Body of pancreas (tissue), 4 donors: ENCODE measurements at places on chromosomes 5 and 9.

DNA sequence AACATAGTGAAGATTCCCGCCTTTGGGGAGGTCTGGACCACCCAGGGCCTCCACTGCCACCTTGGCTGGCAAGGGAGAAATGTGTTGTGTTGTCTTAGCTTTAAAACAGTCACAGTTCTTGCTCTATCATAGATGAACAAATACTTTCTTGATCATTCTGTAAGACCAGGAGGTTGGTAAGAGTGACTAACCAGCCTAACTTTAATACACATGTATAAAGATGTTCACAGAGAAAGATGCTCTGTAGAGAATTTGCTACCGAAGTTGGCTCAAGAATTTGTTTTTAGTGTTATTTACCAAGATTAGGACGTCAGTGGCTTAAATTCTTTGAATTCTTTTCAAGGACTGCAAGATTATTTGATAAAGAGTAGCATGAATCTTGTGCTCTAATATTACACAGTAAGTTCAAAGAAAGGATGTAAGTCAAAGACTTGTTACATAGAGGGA, 28.4 kb downstream of the GLRX start:
- no peaks in the 10 kb centered on the region for H3K36me3 ChIP-seq
- no peak overlapping the region for H3K27ac ChIP-seq
- no peak overlapping the region for H3K4me3 ChIP-seq
- H3K27me3 ChIP-seq, result no peaks in the 10 kb centered on the region
- peaks cover 5% of the 10 kb centered on the region for H3K4me1 ChIP-seq

- peak overlapping the region; percentile 33 for H3K4me3 ChIP-seq
- DNase-seq, result peak; percentile 51
- H3K4me1 ChIP-seq, result peaks cover 20% of the 10 kb centered on the region
- peak overlapping the region; percentile 93 for H3K27ac ChIP-seq
- no peaks in the 10 kb centered on the region for H3K27me3 ChIP-seq
Observed at GRCh38 chr9:95505717-95506427, 10.9 kb downstream of the PTCH1 start.

DNA sequence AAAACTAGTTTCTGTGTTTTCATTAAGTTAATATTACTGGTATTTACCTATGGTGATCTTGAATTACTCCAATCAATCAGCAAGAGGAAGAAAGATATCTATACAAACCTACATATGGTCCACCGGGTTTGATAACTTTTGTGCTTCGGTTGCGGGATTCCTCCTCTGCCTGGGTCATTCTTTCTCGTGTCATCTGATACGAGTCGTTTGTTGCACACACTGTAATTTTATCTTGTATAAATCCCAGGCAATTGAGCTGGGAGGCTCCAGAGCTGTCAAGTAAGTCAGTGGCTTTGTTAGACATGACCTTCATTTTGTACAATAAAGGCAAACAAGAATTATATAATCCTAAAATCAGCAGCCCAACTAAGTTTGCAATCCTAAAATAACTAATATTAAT, 48.0 kb downstream of the ELL2 start:
- H3K4me3 ChIP-seq, result no peak overlapping the region
- no peak for DNase-seq
- H3K27ac ChIP-seq, result no peak overlapping the region
- H3K4me1 ChIP-seq, result peaks cover 58% of the 10 kb centered on the region
- peaks cover 3% of the 10 kb centered on the region for H3K36me3 ChIP-seq
- no peaks in the 10 kb centered on the region for H3K27me3 ChIP-seq

DNA sequence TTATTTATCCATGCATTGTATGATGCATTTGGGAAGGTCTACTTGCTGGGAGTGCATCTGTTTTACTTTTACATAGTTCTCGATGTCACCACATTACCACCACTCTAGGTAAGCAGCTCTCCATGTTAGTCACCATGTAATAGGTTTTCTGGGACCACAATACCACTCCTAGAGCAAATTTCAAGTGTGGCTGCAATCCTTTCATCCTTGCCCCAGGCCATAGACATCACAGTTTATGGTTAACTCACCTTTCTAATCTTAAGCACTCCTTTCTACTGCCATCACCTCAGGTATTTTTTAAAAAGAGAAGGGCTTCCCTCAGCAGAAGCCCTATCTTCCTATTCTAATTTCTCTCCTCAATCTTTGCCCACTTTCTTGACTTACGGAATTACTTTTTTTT, 354.1 kb downstream of the PLK2 start:
- no peak overlapping the region for H3K4me3 ChIP-seq
- H3K27me3 ChIP-seq, result no peaks in the 10 kb centered on the region
- DNase-seq, result no peak
- no peaks in the 10 kb centered on the region for H3K4me1 ChIP-seq
- no peak overlapping the region for H3K27ac ChIP-seq

DNA sequence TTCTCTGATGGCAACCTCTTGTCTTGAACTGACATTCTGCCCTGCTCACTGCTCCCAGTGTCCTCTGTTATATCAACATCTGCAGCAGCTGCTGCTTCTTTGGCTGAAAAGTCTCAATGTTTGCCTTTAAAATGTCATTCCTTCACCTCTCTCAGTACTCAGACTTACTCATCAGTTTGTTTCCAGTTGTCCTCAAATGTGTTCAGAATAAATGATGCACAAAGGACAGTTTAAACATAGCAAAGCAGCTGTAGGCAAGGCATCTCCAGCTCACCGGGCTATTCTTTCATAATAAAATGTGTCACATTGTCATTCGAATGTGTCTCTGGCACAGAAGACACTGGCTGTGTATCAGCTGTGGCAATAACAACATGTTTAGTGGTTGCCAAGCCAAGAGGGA, 590.9 kb upstream of the ZNF608 start:
- H3K36me3 ChIP-seq, result no peaks in the 10 kb centered on the region
- H3K4me3 ChIP-seq, result no peak overlapping the region
- DNase-seq, result no peak
- no peaks in the 10 kb centered on the region for H3K4me1 ChIP-seq
- no peak overlapping the region for H3K27ac ChIP-seq

DNA sequence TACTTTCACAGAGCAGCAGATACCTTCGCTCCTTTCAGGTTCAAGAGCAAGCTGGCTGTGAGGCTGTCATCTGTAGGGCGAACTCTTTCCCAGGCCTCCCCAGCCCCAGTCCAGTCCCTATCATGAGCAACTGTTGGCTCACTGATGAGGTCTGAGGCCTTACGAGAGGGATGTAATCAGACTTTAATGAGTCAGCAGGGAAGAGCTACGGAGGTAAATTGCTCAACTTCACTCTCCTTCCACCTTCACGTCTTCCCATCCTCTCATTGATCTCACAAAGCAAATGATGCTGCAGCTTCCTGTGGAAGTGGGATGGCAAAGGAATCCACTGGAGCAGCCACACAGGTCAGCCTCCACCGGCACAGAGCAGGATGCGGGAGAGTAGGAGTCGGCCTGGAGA, 130.7 kb upstream of the TBCA start:
- H3K4me1 ChIP-seq, result no peaks in the 10 kb centered on the region
- no peaks in the 10 kb centered on the region for H3K36me3 ChIP-seq
- H3K27ac ChIP-seq, result no peak overlapping the region
- H3K4me3 ChIP-seq, result no peak overlapping the region
- H3K27me3 ChIP-seq, result no peaks in the 10 kb centered on the region

- no peak for DNase-seq
- H3K27ac ChIP-seq, result no peak overlapping the region
- no peaks in the 10 kb centered on the region for H3K4me1 ChIP-seq
- H3K4me3 ChIP-seq, result no peak overlapping the region
- H3K27me3 ChIP-seq, result no peaks in the 10 kb centered on the region
Observed at GRCh38 chr5:76689321-76690036, 26.4 kb upstream of the F2R start.

- H3K36me3 ChIP-seq, result no peaks in the 10 kb centered on the region
- no peak for DNase-seq
- peak overlapping the region; percentile 81 for H3K27ac ChIP-seq
- H3K27me3 ChIP-seq, result no peaks in the 10 kb centered on the region
- peaks cover 16% of the 10 kb centered on the region for H3K4me1 ChIP-seq
Observed at GRCh38 chr9:691825-692400, 149.6 kb upstream of the DMRT1 start.

DNA sequence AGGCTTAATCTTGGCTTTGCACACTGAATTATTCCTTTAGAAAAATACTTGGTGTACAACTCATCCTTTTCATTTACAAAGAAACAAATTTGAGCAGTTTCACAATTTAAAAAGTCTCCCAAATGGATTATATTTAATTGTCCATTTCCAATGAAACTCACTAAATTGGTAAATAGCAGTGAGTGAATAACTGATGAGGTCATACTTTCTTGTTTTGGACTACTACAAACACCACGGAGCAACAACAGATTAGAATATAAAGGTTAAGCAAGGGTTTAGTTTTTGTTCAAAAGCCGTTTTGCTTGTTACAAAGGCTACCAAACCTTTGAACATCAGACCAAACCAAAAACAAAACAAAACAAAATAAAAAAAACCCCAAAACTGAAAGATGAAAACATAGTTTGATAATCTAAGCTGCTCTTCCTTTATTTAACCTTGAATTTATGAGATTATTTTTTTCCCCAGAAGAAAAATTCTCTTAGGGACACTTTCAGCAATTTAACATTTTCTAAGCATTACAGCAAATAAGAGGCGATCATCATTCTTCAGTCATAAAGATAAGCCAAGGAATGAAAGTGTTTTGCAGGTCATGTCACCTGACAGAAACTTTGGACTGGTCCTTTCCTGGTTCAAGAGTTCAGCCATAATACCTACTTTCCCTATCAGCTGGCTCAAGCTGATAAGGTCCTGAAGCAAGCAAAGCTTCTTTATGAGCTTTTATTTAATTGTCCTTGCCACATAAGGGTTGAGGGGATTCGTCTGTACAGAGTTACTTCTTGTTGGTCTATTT, 99.7 kb upstream of the CDKN2B start:
- H3K27me3 ChIP-seq, result no peaks in the 10 kb centered on the region
- peaks cover 4% of the 10 kb centered on the region for H3K4me1 ChIP-seq
- H3K27ac ChIP-seq, result peak overlapping the region; percentile 31
- no peak for DNase-seq
- H3K4me3 ChIP-seq, result no peak overlapping the region
- no peaks in the 10 kb centered on the region for H3K36me3 ChIP-seq

- H3K36me3 ChIP-seq, result no peaks in the 10 kb centered on the region
- H3K27me3 ChIP-seq, result no peaks in the 10 kb centered on the region
- H3K4me1 ChIP-seq, result peaks cover 12% of the 10 kb centered on the region
- DNase-seq, result no peak
- no peak overlapping the region for H3K4me3 ChIP-seq
- no peak overlapping the region for H3K27ac ChIP-seq
Observed at GRCh38 chr9:129285382-129285781, 107.3 kb upstream of the IER5L start.

DNA sequence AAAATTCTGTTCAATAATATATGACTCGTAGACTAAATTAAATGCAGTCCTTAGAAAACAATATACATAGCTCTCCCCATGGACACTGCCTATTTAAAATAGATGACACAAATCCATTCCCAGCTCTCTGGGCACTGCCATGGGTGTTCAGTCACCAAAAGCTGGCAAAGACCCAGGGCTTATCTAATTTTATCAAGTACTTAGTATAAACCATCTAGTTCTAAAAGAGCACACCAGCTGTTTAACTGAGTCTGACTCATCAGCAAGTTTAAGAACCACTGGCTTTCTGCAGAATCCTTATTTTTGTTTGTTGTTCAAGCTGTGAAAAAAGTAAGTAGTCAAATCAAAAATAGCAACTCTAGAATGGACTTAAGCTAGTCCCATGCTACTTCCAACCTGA, 107.6 kb downstream of the PLPP1 start:
- DNase-seq, result peak; percentile 73
- H3K27me3 ChIP-seq, result no peaks in the 10 kb centered on the region
- H3K36me3 ChIP-seq, result peaks cover 19% of the 10 kb centered on the region
- peaks cover 20% of the 10 kb centered on the region for H3K4me1 ChIP-seq
- H3K27ac ChIP-seq, result peak overlapping the region; percentile 10

DNA sequence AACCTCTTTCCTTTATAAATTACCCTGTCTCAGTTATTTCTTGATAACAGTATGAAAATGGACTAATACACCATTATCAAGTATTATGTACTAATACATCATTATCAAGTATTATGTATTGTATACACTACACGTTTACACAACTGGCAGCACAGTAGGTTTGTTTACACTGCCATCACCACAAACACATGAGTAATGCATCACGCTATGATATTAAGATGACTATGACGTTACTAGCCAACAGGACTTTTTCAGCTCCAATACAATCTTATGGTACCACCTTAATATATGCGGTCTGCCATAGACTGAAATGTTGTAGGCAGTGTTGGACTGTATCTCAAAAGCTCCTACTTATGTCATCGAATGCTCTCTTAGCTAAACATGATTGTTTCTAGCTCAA, 28.2 kb downstream of the PRELID2 start:
- H3K4me1 ChIP-seq, result peaks cover 6% of the 10 kb centered on the region
- H3K27me3 ChIP-seq, result no peaks in the 10 kb centered on the region
- H3K27ac ChIP-seq, result no peak overlapping the region
- H3K36me3 ChIP-seq, result no peaks in the 10 kb centered on the region

- H3K4me1 ChIP-seq, result no peaks in the 10 kb centered on the region
- H3K36me3 ChIP-seq, result no peaks in the 10 kb centered on the region
- no peak overlapping the region for H3K27ac ChIP-seq
- H3K27me3 ChIP-seq, result no peaks in the 10 kb centered on the region
Observed at GRCh38 chr5:145723516-145723915, 111.6 kb downstream of the PRELID2 start.

DNA sequence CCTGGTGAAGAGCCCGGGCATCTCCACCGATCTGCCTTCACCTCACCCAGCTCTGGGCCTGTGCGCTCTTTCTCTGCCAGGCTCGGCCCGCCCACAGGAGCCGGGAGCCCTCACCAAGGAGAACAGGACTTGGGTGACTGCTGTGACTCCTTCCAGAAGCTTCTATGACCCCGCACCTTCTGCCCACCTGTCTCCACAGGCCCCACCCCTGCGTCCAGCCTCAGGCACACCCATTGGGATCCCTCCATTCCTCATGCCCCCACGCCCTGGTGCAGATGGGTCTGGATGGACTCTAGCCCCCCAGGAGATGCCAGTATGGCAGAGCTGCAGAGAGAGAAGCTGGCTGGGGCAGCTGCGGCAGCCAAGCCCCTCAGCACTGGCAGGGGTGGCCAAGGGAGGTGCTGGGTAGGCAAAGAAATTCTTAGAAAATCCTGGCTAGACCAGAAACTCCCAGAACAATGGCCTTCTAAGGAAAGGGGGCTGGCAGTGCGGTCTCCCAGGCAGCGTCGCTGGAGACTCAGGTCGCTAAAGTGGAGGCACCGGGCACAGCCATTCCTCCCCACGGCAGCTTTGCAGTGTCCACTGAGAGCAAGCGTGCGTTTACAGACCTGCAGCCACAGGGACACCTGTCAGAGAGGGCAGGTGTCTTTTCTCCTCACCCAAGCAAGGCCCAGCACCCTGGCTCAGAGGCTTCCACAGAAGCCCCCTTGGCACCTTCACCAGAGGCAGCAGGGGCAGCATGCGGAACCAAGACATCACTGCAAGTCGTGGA, 17.3 kb downstream of the LPCAT1 start:
- H3K4me1 ChIP-seq, result no peaks in the 10 kb centered on the region
- no peak for DNase-seq
- no peaks in the 10 kb centered on the region for H3K27me3 ChIP-seq

DNA sequence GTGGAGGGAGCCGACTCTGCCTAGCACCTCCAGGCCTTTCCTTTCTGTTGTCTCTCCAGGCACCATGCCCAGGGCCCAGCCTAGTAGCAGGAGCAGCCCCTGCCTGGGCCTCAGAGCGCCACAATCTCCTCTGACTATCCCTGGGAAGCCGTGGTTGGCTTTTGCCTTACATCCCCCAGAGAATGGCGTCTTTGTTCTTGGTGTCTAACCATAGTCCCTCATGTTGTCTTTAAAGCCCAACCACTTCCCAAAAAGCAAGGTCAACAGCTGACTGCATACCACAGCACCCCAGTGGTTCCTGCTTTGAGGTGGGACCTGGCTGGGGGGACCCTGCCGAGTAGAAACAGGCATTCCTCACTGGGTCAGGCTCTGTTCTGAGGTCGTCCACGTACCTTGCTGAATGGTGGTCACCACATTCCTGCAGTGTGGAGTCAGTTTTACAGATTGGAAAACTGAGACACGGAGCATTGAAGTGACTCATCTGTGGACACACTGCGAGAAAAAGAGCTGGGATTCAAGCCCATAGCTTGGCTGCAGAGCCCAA, 13.7 kb upstream of the CERCAM start:
- no peaks in the 10 kb centered on the region for H3K4me1 ChIP-seq
- no peak overlapping the region for H3K27ac ChIP-seq
- no peaks in the 10 kb centered on the region for H3K36me3 ChIP-seq
